Activated T-cell treated with anti-CD3 and anti-CD28 coated beads, Interleukin-2, amount 50 U/mL, for 72 hours (primary cell): ENCODE measurements at places on chromosomes 7 and 10. TPM values are rescaled to one million over a fixed set of nuclear protein-coding genes. Genes with fewer than 3 reads are reported as not detected.
A peak's percentile ranks its signal among the peaks of the same experiment; 100 is the strongest.

DNA sequence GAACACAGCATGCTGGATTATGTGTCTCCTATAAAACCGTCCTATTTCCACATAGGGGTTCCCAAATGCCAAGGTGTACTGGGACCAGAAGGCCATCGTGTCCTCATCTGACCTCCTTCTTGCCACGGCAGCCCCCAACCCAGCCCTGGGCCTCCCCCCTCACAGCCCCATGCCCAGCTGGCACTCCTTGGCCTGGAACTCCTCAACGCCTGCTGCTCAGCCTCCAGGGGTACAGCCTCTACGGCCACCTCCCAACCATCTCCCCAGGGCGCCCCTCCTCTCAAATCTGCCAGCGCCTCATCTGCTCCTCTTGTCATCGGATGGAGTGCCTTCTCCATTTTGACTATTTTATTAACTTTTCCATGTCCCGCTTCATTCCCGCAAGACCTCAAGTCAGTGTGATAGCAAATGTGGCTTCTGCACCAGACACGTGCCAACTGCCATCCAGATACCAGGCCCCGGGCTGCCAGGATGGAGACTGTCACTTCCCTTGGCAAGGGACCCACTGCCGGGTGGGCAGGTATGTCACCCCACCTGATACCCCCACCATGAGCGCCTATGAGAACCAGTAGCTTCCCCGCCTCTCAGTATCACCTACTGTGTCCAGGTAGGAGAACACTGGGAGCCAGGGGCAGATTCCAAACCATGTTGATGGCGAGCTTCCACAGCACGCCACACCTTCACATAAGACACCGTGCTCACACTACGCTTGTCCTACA lies 106.7 kb downstream of the EBF3 start:
- no peak for DNase-seq
- no peaks in the 10 kb centered on the region for H3K36me3 ChIP-seq
- H3K4me3 ChIP-seq, result no peak overlapping the region
- no peaks in the 10 kb centered on the region for H3K4me1 ChIP-seq

- no peak for DNase-seq
- H3K36me3 ChIP-seq, result no peaks in the 10 kb centered on the region
- H3K27me3 ChIP-seq, result peaks cover 16% of the 10 kb centered on the region
- H3K4me3 ChIP-seq, result no peak overlapping the region
- H3K4me1 ChIP-seq, result peaks cover 3% of the 10 kb centered on the region
Observed at GRCh38 chr7:141359740-141360415, 191.3 kb upstream of the AGK start.

OR2A5 gene
- total RNA-seq, result not detected

STOX1 gene
- total RNA-seq, result 0.41 TPM

DNA sequence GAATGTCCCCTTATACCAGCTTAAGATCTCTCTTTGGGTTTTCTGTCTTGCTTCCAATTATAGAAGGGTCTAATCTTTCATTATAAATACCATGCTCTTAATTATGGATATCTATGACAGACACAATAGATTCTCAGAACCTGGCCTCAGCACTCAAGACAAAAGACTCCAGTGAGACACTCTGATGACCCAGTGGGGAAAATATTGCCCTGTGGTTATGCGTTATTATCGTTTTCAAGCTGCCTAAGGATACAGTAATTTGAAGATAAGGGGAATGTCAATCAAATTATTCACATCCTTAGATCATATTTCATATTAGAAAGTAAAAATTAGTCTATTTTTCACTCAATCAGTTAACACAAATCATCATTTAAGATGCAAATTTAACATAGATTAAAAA lies 748.8 kb downstream of the XPNPEP1 start:
- no peaks in the 10 kb centered on the region for H3K4me1 ChIP-seq
- no peak overlapping the region for H3K27ac ChIP-seq
- no peak overlapping the region for H3K4me3 ChIP-seq
- no peaks in the 10 kb centered on the region for H3K27me3 ChIP-seq

DNA sequence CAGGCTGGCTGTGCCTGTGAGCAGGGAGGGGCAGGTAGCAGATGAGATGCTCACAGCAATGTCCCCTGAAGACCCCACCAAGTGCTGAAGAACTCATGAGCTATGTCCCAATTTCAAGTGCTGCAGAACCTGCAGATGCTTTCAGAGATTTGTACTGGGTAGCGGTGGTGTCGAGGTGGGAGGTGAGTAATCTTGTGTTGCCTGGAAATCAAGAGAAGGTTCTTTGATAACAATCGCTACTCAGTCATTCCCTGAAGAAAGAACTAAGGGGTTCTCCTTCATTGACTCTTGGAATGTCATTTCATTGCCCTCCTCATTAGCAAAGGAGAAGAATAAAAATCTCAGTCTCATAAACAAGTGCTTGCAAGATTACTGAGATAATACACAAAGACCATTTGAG lies 246.4 kb downstream of the EMX2 start:
- no peaks in the 10 kb centered on the region for H3K4me1 ChIP-seq
- H3K36me3 ChIP-seq, result no peaks in the 10 kb centered on the region
- H3K4me3 ChIP-seq, result no peak overlapping the region

- H3K4me3 ChIP-seq, result no peak overlapping the region
- no peaks in the 10 kb centered on the region for H3K27me3 ChIP-seq
- H3K27ac ChIP-seq, result no peak overlapping the region
- H3K36me3 ChIP-seq, result no peaks in the 10 kb centered on the region
- no peaks in the 10 kb centered on the region for H3K4me1 ChIP-seq
Observed at GRCh38 chr10:112753961-112754411, 196.1 kb upstream of the TCF7L2 start.

GRCh38 chr10:96341219-96342182 lies 17.3 kb downstream of the OPALIN start:
- H3K36me3 ChIP-seq, result peaks cover 5% of the 10 kb centered on the region
- H3K4me1 ChIP-seq, result peaks cover 24% of the 10 kb centered on the region
- H3K27me3 ChIP-seq, result peaks cover 8% of the 10 kb centered on the region
- DNase-seq, result peak; percentile 51
- no peak overlapping the region for H3K4me3 ChIP-seq

GRCh38 chr7:1466524-1467271 lies 7.4 kb upstream of the MICALL2 start:
- H3K4me3 ChIP-seq, result no peak overlapping the region
- H3K4me1 ChIP-seq, result no peaks in the 10 kb centered on the region
- no peak for DNase-seq
- no peak overlapping the region for H3K27ac ChIP-seq

NRCAM gene
- 4.1 TPM for total RNA-seq

DNA sequence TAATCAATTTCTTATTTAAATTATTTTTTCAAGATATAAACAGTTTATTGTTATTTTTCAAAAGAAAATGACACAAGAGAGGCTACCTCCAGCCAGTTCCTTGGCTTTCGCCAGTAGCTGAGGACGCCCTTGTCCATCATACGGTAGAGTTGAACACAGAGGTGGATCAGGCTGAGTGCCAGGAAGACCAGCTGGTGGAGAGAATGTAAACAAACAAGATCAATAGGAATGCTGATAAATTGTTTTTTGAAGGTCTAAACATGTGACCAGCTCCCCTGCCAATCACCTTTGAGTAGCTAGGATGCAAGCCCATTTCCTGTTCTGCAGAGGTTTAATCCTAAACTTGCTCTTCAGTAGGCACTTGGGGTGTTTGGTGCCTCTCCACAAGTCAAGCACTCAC lies 138.9 kb downstream of the PKD1L1 start:
- H3K27me3 ChIP-seq, result no peaks in the 10 kb centered on the region
- H3K4me1 ChIP-seq, result no peaks in the 10 kb centered on the region
- H3K36me3 ChIP-seq, result no peaks in the 10 kb centered on the region
- no peak overlapping the region for H3K27ac ChIP-seq
- no peak for DNase-seq

DNA sequence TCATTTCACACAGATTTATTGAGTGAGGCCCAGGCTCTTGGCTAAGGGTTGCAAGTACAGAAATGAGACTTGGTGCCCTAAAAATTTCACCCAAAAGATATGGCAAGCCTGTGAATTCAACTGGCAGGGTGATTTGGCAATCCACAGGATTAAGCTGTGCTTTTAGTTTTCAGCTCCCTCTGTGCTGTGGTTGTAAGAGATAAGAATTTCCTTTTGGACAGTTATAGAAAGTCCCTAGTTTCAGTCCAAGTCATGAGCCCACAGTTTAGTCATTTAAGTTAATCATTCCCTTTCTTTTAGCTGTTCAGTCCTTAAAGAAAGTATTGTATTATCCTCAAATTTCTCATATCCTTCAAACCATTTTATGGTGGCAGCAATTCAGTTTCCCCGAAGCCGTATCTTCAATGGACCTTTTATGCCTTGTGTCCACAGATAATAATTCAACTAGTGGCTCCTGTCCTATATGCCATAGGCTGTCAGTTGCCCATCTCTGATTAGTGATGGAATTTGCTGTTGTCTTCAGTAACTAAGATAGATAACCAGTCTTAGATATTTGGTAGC lies 73.4 kb upstream of the NAMPT start:
- H3K27me3 ChIP-seq, result peaks cover 90% of the 10 kb centered on the region
- no peak overlapping the region for H3K27ac ChIP-seq
- H3K4me1 ChIP-seq, result peaks cover 6% of the 10 kb centered on the region
- H3K36me3 ChIP-seq, result peaks cover 24% of the 10 kb centered on the region
- DNase-seq, result no peak
- H3K4me3 ChIP-seq, result no peak overlapping the region

DNA sequence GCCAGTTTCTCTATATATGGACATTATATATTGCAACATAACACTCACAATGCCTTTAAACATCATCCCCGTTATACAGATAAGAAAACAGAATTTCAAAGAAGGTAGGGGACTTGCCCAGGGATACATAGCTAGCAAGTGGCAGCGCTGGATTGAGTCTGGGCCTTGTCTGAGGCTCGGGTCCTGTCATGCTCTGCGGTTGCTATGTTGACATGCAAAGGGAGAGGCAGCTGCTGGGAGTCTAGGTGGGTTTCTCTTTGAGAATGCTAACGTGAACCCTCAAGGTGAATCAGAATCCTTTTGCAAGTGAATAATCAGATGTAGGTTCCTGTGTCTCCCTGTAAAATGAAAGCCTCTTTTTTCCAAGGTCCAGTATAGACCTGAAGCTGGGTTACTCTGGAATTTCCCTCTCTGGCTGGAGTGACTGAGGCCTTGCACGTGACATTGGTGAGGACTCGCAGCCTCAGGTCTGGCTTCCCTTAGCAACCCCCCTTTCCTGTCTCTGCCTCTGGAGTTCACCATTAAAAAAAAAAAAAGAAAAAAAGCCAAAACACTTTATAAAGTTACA lies 38.9 kb downstream of the TCF7L2 start:
- no peak overlapping the region for H3K27ac ChIP-seq
- DNase-seq, result no peak
- peaks cover 22% of the 10 kb centered on the region for H3K4me1 ChIP-seq
- peaks cover 63% of the 10 kb centered on the region for H3K27me3 ChIP-seq

GRCh38 chr7:100219271-100219737 lies 445 bp upstream of the PVRIG start:
- H3K36me3 ChIP-seq, result peaks cover 31% of the 10 kb centered on the region
- peak overlapping the region; percentile 82 for H3K4me3 ChIP-seq
- no peaks in the 10 kb centered on the region for H3K27me3 ChIP-seq
- peak; percentile 48 for DNase-seq

DNA sequence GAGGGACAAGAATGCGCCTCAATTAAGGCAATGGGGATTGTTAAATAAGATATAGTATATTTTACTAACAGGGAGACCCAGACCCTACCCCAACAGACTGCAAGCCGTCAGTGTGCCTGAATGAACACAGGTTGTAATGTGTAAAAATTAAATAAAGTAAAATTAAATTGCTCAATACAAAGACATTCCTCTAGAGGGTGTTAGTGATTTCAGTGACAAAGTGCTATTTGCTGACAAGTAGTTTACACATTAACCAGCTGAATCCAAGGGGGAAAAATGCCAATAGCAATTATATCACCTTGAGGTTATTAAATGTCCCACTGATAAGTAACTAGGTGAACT lies 110.5 kb downstream of the EBF3 start:
- H3K27me3 ChIP-seq, result peaks cover 9% of the 10 kb centered on the region
- H3K27ac ChIP-seq, result no peak overlapping the region
- no peak for DNase-seq
- no peaks in the 10 kb centered on the region for H3K4me1 ChIP-seq
- no peak overlapping the region for H3K4me3 ChIP-seq

DNA sequence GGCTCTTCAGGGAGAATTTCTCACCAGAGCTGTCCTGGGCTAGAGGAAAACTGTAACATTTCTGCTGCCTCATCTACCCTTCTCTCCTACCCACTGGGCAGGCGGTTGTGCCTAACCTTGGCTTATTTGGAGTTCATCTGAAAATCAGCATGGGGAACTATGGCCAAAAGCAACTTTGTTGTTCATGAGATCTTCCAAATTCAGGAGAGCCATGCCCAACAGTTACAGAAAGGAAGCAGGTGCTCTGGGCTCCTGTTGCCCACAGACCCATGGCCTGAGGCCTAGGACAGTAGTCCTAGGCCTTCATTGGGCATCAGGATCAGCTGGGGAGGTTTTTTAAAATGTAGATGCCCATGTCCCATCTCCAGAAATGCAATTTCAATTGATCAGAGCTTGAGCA lies 85.2 kb downstream of the GRID1 start:
- no peaks in the 10 kb centered on the region for H3K27me3 ChIP-seq
- no peak for DNase-seq
- no peak overlapping the region for H3K27ac ChIP-seq
- no peak overlapping the region for H3K4me3 ChIP-seq
- no peaks in the 10 kb centered on the region for H3K4me1 ChIP-seq

PPP1R17 gene
- not detected for total RNA-seq

- H3K36me3 ChIP-seq, result no peaks in the 10 kb centered on the region
- H3K27me3 ChIP-seq, result no peaks in the 10 kb centered on the region
- peaks cover 25% of the 10 kb centered on the region for H3K4me1 ChIP-seq
- no peak overlapping the region for H3K4me3 ChIP-seq
Observed at GRCh38 chr10:102613785-102614184, 30.5 kb upstream of the TRIM8 start.

DNA sequence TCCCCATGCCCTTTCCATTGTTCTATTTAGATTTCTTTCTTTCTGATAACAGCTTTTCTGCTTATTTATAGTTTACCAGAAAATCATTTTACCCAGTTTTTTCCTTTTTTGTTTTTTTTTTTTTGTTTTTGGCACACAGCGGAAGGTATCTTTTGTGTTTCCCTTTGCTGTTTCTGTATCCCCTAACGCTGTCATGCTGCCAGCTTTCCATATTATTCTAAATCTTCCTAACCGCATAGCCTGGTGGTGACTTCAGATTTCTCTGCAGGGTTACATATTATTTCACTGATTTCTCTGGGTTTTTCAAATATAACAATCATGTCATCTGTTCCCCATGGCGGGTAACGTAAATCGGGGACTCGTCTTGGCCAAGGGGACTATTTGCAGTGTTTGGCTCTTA lies 4.0 kb upstream of the SLC29A4 start:
- no peak overlapping the region for H3K4me3 ChIP-seq
- no peak for DNase-seq
- no peaks in the 10 kb centered on the region for H3K36me3 ChIP-seq
- peaks cover 6% of the 10 kb centered on the region for H3K27me3 ChIP-seq
- no peaks in the 10 kb centered on the region for H3K4me1 ChIP-seq
- no peak overlapping the region for H3K27ac ChIP-seq

GRCh38 chr10:14254368-14254767 lies 76.4 kb downstream of the FRMD4A start:
- no peak overlapping the region for H3K27ac ChIP-seq
- H3K36me3 ChIP-seq, result no peaks in the 10 kb centered on the region
- peaks cover 25% of the 10 kb centered on the region for H3K27me3 ChIP-seq
- H3K4me3 ChIP-seq, result no peak overlapping the region
- H3K4me1 ChIP-seq, result no peaks in the 10 kb centered on the region
- no peak for DNase-seq
